ENCODE measurements at places on chromosomes 2 and 18.

- no peak for DNase-seq
Measured at GRCh38 chr18:62479574-62479973, 43.3 kb upstream of the ZCCHC2 start.

DNA sequence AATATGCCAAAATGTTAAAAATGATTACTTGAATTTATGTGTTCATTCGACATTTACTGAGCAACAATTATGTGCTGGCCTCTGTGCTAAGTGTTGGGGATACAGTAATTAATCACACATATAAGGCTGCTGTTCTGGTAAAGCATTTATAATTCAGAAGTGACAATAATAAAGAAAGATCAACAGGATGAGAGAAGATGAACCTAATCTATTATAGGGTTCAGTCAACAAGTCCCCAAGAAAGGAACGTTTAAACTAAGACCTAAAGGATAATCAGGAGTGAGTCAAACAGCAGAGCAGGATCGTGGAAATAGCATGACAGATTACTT is 60.1 kb upstream of the COX7A2L start:
- no peak for DNase-seq

DNA sequence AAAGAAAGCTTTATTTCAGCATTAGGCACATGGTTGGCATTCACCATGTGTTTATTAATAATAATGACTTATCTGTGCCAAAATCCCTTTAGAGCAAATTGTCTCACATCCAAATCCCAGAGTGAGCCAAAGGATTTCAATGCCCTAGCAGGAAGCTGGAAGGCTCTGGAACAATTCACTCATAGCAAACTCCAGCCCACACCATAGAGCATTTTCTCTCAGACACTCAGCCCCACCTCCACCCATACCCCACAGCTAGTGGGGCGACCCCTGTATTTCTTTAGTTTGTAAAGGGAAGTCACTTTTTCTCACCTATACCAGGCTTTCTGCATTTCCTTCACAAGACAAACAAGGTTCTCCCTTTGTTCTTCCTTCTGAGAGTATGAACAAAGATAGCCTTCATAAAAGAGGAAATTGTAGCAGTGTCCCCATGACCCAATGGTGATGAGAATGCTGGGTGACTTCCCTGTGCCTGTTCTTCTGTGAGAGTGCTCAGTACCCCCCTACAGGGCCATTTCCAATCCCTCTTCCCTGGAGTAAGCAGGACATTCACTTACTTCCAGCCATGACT is 100.1 kb upstream of the APCDD1 start:
- DNase-seq: no peak

DNA sequence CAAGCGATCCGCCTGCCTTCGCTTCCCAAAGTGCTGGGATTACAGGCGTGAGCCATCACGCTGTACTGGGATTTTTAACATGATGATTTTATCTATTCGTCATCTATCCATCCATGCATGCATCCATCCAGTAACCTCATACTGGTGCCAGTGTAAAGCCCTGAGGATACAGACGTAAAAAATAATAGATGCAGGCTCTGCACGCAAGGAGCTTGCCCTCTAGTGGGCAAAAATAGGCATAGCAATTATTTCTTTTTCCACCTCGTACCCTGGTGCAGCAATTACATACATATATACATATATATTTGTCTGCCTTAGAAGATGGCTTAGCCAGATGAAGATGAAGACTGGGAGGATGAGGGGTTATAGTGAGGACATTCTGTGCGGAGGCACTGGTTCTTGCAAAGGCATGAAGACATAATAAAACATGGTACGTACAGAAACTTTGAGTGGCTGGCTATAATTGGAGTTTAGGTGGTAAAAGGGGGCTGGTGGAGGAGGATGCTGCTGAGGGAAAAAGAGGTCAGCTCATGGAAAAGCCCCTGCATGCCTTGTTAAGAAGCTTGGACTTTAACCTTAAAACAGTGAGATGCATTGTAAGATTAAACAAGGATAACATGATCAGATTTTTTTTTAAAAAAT is 19.6 kb upstream of the RPIA start:
- no peak for DNase-seq

GRCh38 chr2:8456151-8457091 is 225.4 kb upstream of the ID2 start:
- DNase-seq: peak; percentile 47

DNA sequence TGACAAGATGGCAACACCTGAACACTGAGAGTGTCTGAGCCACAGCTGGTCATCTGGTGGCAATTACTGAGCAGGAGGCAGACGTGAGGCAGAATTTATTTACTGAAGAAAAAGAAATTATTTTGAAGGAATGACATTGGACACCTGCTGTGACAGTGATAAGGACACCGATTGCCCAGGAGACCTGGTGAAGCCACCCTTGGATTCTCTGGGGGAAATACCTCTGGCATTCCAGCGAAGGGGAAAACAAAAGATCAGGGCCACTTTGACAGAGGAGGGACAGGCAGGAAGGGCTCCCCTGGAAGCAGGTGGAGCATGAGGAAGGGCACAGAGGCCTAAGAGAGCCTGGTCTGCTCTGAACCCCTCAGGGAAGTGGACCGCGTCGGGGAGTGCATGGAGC is 85.4 kb upstream of the ALPP start:
- no peak for DNase-seq

GRCh38 chr18:35623255-35623654 is 41.7 kb downstream of the GALNT1 start:
- no peak for DNase-seq

GRCh38 chr2:27322301-27322765 is 564 bp downstream of the MPV17 start:
- DNase-seq: no peak

DNA sequence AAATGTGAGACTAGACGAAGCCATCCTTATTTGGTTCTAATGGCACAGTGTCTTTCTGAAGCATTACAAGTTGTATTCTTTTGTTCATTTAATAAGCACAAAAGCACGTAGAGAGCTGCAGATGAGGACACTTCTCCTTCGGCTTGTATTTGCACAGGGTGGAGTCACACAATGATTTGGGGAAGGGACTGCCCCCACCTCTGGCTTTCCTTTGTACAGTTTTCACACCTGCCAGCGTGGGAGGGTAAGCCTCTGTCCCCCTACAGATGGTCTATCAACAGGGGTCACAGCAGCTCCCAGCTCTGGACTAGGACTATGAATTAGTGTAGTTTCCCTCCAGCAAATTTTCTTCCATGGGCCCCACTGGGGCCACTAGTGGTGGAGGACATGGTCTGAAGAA is 108.2 kb upstream of the KLHL14 start:
- no peak for DNase-seq

- DNase-seq: no peak
Measured at GRCh38 chr2:195532628-195533271, 124.3 kb upstream of the SLC39A10 start.

- no peak for DNase-seq
Measured at GRCh38 chr18:59639821-59640220, 57.4 kb downstream of the CCBE1 start.

DNA sequence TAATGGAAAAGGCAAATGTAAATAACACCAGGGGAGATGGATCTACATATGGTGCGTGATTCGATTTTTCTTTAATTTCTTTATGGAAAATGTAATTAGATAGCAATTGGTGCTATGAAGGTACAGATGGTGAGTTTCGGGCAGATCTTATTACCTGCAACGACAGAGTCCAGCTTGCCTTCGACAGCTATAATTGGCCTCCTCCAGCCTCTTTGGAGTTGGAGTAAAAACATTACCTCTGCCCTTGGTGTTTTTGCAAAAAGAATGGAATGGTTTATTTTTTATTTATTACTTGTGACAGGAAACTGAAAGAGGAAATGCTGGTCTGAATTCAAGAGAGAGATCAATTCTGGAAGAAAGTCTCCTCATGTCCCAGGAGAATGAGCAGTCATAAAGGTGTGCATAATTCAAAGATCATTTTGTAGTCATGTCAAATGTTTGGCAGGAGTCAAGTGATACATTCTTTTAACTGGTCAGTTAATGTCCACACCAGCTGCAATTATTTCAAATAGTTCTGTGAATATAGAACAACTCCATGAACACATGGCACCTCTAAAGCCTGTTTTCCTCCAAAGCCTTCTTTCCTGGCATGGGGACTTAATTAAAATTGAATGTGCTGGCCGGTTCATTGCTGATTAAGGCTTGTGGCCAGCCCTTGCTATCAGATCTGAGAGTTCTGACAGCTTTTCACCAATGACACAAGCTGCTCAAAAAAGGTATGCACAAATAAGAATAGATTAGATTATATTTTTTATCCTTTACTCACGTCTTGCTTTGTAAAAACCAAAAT is 46.9 kb upstream of the KCNH7 start:
- no peak for DNase-seq
